ENCODE measurements at places on chromosomes 3 and 15.

- no peak for DNase-seq
These were observed 211.7 kb downstream of the ABHD5 start for GRCh38 chr3:43902415-43902814.

- DNase-seq, result no peak
These were observed 33.5 kb upstream of the PTPN23 start for GRCh38 chr3:47347217-47347801.

DNA sequence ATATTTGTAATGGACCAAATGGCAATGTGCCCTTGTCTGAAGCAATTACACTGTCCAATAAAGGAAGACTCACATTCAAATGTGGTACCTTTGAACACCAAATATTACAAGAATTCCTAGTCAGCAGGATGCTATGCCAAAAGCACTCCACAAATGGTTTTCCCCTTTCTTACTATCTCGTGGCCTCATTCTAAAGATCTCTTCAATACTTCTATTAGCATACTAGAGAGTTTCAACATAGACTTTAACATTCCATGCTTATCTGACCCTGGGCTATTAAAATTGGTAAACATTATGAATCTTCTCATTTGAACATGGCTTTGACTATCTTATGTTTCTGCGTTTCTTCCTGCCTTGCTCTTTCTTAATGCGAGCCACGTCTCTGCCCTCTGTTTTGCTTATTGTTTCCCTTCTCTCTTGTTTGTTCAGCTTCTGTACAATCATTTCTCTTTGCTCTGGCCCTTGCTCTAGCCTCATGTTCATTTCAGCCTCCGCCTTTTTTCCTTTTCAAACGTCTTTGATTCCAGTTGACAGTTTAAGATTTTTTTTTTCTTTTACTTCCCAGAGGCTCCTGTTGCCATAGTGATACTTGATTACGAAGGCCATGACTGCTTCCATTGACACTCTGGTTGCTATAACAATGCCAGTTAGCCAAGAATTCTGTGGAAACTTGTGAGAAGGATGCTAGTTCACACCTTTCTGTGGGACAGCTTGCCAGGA, 49.5 kb upstream of the SLC9A9 start:
- no peak for DNase-seq

DNA sequence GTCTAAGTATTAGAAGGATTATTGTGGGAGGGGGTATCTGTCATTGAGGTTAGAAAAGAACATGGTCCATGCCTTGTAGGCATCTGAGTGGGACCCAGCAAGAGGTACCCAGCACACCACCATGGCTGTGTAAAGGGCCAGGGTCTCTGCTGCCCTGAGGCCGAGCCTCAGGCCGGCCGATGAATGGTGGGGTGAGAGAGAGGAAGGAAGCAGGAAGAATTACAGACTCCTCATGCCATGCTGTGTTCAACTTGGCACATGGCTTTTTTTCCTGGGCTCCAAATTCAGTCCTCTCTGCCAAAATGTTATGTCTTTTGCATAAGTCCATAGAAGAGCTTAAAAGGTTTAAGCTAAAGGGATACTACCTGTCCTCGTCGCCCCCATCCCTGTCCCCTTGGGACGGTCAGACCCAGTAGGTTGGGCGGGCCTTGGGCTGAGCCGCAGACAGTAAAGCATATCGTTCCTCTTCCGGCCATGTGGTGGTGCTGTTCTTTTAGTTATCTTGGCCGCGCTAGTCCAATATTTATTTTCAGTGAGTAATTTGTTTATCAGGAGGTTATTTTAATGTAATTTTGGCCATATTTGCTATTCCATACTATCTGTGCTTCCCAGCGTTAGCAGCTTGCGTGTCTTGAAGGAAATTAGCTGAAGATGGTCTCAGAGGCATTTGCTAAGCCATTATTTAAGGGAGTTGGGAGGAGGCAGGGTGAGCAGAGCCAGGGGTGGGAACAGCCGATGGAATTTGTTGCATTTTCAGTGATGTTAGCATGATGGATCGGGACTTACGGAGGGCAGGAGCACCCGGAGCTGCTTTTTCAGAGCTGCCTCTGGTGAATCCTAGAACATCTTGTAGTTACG, 152.4 kb downstream of the AGBL1 start:
- peak; percentile 43 for DNase-seq

DNA sequence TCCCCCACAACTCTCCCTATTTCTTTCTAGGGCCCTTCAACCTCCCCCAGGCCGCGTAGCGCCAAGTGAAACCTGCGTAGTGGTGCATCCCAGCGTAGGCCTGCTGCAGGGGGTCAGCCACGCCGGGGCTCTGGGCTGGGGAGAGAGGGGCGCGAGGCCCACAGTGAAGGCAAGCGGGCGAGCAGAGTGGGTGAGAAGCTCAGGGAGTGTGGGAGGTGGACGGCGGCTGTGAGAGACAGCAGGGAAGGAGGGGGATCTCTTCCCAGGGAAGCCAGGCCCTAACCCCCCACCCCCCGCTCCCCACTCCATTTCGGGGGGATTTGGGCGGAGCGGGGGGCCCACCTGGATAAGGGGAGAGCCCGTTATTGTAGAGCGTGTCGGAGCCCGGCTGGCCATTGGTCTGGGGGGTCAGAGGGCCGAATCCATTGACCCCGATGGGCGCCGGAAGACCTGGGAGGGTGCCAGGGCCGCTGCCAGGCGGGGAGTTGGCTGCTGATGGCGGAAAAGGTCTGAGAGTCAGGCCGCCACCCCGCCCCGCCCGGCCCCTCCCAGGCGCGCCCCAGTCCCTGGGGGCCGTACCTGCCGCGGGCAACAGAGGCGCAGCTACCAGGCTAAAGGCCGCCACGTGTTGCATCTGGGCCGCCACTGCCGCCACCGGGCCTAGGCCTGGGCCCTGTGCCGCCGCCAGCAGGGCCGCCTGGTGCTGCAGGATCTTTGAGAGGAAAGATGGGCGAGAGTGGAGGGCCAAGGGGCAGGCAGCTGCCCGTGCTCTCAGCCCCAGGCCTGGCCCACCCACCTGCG, 16.6 kb upstream of the PARP6 start:
- no peak for DNase-seq

- DNase-seq, result no peak
These were observed 392.6 kb upstream of the TPM1 start for GRCh38 chr15:62649793-62650420.

DNA sequence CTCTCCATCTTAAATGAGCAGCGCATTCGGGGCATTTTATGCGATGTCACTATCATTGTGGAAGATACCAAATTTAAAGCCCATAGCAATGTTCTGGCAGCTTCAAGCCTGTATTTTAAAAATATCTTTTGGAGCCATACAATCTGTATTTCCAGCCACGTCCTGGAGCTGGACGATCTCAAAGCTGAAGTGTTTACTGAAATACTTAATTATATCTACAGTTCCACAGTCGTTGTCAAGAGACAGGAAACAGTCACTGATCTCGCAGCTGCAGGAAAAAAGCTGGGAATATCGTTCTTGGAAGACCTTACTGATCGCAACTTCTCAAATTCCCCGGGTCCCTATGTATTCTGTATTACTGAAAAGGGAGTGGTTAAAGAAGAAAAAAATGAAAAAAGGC, 44.4 kb upstream of the RASA2 start:
- DNase-seq, result no peak

DNA sequence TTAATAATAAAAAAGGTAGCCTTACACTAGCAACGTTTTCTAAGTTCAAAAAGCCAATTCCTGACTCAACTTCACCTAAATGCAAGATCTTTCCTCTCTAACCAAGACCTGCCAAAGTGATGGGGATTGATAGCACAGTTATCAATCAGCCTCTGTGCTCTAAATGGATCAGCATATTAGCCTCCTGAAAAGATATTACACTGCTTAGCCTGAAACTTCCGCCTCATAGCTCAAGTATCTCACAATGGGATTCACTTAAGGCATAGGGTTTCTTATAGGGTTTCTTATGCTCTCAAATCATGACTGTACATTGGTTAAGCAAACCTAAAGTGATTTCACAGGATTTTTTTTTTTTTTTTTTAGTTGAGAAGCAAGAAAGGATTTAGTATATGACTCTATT, 436 bp upstream of the SLC9A9 start:
- DNase-seq, result no peak

DNA sequence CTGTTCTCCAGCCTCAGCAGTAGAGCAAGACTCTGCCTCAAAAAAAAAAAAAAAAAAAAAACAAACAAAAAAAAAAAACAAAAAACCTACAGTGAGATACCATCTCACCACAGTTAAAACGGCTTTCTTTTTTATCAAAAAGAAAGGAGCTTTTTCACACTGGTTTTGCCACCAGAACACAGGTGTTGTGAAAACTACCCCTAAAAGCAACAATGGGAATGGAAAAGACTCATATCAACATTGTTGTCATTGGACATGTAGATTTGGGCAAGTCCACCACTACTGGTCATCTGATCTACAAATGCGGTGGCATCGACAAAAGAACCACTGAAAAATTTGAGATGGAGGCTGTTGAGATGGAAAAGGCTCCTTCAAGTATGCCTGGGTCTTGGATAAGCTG, 24.8 kb upstream of the SLC25A38 start:
- no peak for DNase-seq

GRCh38 chr3:109806929-109807328, 469.6 kb upstream of the DPPA4 start:
- DNase-seq, result no peak

DNA sequence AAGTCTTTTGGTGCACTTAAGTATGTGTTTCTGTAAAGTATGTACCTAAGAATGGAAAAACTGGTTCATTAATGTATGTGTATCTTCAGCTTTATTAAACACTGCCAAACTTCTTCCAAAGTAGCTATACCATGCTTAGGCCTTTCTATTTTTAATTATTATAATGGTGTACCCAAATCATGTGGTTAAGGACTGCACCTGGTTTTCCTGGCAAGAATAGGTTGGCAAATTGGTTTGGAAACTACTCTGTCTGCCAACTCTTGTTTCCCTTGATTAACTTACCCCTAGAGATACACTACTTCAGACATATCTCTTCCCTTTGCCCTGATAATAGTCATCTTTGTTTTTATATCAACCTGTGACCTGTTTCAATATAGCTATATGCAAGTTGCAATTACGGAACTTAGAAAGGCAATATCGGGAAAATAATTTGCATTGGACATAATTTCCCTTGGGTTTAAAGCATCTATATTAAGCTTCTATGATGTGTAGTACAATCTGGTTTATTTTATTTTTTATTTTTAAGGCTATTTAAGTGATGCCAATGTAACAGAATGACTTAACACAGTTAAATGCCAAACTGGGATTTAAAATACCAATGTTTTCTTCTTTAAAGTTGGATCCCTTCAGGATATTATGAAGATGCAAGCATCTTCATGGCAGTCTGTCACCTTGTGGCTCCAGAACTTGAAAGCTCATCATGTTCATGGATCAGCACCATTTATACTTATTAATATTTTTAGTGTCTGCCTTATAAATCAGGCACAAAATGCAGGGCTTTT, 40.6 kb upstream of the TMEM108 start:
- no peak for DNase-seq

DNA sequence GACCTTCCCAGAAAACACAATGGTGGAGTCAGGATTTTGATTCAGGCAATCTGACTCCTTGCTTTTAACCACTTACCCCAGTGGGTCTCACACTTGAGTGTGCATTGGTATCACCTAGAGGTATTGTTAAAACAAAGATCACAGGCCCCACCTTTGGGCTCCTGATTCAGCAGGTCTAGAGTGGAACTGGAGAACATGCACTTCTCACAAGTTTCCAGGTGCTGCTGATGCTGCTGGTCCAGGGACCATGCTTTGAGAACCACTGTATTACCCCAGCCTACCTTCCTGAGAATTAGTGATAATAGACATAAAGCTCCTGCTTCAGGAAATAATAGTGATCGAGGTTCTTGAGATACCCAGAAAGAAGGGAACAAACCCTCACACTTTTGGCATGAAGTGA, 466.9 kb downstream of the EPHB1 start:
- DNase-seq, result no peak

- DNase-seq, result no peak
These were observed 60.2 kb downstream of the SCN5A start for GRCh38 chr3:38588995-38589937.

- no peak for DNase-seq
These were observed 44.9 kb downstream of the PTH1R start for GRCh38 chr3:46922426-46922825.

DNA sequence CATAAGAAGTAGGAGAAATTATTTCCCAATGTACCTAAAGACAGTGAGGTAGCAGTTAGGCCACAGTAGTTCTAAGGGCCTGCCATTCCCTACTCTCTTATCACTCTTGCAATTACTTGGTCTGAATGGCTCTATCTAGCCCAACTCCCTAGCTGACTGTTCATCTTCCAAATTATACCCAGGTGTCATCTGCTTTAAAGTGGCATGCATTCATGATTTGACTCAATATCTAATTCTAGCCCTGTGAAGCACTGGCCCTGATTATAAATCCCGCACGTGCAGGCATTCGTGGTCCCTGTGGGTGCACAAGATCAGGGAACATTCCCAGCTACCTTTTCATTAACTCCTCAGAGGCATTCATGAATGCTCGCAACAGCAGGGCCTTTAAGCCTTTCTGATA, 43.1 kb upstream of the ZNF774 start:
- DNase-seq, result no peak

DNA sequence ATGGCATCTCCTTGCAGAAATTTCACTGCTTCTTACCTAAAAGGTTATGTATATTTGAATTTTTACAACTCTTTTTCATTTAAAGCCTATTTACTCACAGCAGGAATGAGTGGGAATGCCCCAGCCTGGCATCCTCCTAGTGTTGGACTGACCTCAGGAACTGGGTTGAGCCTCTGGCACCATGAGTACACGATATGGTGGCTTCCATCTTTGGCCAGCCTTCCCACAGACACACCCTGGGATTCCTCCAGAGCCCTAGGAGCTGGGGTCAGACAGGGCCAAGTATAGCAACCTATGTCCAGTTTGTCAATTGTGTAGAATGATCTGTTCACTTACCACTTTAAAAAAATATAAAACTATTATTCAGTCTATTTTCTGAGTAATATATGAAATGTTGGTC, 57.2 kb upstream of the HEG1 start:
- no peak for DNase-seq

DNA sequence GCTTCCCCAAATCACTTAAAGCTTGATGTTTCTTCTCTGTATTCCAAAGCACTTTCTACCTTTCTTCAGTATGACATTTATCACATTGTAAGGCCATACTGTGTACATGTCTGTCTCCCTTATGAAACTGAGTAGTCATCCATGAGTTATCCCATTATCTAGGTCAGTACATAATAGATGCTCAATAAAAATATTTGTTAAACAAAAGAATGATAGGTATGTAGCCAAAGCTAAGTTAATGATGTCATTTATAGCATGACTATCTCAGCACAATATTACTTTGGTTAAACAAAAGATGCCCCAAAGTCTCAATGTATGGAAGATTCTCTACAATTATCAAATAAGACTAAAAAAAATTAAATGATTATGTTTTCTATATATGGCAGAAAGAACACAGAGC, 3.1 kb upstream of the TMCO5A start:
- DNase-seq, result no peak

DNA sequence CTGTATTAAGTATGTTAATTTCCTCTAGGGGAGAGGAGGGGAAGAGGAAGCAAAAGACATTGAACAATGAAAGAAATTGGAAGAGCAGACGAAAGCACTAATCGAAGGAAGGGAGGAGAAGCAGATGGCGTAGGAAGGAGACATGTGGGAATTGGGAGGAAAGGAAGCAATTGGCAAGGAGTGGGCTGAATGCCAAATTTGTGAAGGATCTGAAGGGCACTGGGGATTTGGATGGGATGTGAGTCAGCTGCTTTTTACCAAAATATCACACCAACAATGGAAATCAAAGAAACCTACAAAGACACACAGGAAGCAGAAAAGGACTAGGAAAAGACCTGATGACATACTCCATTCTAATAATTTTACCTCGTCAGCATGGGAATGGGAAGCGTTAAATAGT, 1029.8 kb downstream of the ROBO1 start:
- no peak for DNase-seq

GRCh38 chr15:70259640-70260508, 162.2 kb upstream of the TLE3 start:
- DNase-seq, result no peak
